ENCODE measurements at places on chromosomes 3 and 15.

GRCh38 chr3:196280689-196281440, 6.7 kb downstream of the PCYT1A start:
- no peak for DNase-seq

DNA sequence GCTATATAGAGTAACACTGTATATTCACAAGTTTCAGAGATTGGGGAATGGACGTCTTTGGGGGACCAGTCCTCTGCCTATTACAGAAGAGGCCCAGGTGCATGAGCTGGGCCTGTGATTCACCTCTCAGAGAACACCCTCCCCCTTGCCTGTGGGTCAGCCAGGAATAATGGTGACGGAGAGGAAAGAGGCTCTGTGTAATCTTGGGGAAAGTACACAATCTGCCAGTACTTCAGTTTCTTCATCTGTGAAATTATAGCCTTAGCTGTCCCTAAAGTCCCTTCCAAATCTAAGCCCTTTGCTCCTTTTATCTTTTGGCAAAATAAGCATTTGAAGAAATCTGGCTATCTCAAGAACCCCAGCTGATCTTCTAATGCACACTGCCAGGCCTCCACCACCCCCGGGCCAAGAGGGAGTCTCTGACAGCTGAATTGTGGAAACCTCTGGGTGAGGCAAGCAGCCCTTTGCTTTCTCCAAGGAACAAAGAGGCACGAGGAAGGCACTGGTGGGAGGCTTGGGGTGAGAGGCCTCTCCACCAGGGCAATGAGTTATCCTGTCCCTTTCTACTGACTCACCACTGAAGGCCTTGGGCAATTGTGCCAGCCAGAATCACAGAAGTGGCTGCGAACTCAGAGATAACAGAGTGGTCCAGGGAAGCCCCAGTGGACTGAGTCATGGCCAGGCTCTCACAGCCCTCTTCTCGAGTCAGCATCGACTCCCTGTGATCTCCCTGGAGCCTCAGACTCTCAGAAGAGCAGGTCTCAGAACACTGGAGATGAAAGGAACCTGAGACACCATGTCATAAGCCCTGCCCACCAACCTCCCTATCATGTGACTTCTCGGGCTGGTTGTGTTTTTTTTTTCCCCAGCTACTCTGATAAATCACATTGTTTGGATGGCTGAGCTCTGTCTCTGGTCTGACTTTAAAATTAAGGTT, 31.8 kb downstream of the CCNL1 start:
- DNase-seq: peak; percentile 41

DNA sequence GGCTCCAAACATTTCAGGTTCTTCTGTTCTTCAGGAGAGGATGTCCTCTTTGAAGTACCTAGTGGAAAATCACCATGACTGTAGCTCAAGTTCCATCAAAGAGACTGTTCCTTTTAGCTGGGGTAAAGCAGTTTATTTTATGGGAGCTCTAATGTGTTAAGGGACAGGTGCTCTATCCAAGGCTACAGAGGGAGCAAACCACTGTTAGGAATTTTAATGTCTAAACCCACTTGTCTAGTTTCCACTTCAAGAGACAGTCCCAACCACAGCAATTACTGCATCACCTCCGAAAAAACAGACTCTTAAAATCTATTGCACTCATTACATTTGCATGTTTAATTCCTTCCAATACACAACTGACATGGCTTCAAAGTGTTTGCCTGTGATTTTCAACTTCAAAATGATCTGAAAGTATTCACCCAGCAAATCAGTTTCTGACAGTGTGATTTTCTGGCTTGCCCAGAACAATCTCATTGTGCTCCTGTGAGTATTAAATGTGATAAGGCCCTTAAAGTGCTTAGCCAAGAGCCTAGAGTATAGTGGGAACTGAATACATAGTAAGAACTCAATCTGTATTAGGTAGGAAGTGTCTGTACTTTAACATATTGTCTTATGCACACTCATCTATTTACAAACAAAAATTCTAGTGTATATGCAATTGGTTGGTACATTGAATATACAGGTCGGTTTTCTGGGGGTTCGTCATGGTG, 266.5 kb upstream of the CCDC54 start:
- DNase-seq: no peak

GRCh38 chr15:88649286-88649733, 10.5 kb downstream of the ISG20 start:
- DNase-seq: no peak

DNA sequence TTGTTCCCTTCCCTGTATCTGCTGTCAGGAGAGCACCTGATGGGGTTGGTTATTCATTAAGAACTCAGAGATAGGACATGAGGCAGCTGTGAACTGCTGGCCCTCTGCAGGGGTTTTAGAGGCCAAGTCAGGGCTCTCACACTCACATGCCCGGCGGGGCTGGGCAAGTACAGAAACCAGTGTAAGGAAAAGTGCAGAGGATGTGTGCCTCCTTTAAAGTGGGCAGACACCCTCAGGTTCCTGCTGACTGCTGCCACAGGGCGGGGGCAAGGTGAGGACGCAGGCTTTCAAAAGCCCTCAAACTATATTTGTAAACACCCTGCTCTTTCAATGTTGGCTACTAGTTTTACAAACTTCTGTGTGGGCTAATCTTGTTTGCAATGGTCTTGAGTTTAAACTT, 22.4 kb downstream of the CXCR6 start:
- DNase-seq: no peak

DNA sequence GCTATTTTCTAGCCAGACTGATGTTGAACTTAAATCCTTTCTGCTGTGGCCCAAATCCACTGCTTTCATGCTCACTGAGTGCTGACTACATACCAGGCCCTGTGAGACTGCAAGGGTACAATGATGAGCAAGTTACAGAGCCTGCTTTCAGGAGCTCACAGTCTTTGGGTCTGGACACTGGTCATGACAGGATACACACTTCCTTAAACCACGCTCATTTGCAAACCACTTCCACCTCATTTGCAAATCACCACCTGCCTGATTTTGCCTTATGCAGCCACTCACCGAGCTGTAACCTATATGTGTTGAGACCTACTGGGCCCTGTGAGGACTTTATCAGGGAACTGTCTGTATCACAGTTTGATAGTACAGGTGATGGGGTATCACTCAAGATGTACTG, 50.2 kb upstream of the LRRC58 start:
- no peak for DNase-seq

DNA sequence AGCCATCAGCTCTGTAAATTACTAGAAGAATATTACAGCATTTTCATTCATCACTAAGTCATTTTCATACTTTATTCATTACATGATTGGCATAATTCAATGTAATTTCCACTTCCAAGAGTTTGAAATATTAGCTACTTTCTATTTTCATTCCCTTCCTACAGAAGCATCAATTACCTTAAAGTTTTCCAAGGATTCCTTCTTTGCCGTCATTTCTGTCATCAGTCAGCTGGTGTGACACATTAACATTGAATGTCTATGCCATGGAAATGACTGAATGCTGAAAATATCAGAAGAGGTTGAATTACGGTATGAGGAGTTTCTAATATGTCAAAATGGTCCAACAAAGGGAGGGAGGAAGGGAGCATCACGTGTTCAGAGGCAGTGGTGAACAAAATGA, 718.2 kb upstream of the GRM7 start:
- DNase-seq: no peak

DNA sequence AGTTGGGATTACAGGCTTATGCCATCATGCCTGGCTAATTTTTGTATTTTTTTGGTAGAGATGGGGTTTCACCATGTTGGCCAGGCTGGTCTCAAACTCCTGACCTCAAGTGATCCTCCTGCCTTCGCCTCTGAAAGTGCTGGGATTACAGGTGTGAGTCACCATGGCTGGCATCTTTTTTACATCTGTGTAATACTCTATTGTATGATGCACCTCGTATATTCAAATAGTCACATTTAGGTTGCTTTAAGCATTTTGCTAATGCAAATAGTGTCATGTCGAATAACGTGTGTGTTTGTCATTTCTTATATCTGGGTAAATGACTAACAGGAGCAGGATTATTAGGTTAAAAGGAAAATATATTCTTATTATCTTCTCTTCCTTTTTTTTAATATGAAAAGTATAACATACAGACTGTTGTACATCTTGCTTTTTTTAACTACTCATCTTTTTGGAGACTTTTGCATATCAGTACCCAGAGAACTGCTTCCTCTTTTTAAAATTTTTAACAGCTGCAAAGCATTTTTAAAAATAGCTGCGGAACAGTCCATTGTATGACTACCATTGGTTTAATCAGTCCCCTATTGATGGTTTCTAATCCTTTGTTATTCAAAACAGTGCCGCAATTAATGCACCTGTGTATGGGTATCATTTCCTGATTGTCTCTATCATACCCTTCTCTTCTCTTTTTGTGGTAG, 13.4 kb downstream of the SCAMP5 start:
- no peak for DNase-seq

DNA sequence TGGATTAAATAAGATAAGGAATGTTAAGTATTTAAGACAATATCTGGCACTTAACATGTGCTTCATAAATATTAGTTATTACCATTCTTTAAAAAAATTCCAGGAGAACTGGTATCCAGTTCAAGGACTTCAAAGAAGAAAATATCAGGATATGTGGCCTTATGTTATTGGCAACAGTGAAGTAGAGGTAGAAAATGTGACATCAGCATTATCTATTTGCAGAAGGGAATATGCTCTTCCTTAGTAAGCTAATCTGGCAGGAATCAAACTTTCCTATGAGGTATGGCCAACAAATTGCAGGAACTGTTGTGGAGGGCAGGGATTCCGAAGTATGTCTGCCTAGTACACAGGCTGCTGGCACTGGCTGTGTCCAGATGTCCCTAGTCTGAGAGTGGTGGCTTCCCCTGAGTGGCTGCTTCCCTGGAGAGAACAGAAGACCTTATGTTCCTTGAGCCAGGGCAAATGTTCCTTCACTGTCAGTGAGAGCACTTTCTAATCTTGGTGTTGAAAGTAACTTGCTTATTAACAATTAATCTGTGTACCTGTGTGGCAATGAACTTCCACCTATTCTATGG, 351.7 kb upstream of the THRB start:
- no peak for DNase-seq

DNA sequence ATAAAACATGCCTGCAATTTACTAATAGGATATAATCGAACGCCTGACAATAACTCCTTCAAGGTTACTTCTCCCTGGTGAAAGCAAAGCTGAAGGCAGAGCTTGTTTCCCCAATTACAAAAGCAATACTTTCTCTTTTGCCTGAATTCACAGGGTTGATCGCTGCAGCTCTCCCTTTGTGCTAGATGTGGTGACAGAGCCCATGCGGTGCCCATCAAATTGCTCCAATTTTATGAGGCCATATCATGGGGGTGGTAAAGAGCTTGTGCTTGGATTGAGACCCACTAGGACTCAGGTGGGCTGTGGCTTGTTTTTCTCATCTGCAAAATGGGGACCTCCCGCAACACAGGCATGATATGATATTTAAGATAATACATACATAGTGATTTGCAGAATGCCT, 143.4 kb downstream of the GREM1 start:
- DNase-seq: no peak

DNA sequence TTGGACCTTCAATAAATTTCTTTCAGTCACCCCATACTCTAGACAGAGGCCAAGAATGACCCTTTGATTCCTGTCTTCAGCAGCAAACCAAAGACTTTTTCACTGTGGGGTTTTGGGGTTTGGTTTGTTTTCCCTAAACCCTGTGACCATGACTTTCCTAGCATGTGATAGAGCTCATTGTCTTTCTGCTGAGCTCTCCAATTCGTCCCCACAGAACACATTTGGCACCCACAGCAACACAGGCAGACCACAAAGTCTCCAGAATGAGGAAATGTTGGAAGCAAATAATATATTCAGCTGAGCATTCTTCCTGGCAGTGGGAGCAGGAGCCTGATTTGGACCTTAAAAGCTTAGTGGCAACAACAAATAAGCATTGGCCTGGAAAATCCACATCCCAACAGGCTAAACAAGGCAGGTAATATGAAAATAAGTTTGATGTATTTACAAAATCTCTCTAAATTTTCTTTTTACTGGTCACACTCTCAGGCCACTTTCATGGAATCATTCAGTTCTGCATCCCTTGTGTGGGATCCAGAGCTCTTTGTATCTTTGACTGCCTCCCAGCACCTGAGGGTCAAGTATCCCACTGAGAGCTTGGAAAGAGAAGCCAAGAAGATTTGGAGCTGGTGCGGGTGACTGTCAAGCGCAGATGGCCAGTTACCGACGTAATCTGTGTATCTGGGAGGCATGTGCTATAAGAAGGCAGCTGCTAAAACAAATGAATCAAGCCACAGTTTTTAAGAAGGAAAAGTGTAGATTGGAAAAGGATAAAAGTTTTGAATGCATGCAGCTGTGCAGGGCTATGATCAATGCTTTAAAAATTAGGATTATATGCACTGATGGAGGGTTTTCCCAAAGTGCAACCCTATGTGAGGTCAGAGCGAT, 36.5 kb upstream of the CPB1 start:
- DNase-seq: no peak

DNA sequence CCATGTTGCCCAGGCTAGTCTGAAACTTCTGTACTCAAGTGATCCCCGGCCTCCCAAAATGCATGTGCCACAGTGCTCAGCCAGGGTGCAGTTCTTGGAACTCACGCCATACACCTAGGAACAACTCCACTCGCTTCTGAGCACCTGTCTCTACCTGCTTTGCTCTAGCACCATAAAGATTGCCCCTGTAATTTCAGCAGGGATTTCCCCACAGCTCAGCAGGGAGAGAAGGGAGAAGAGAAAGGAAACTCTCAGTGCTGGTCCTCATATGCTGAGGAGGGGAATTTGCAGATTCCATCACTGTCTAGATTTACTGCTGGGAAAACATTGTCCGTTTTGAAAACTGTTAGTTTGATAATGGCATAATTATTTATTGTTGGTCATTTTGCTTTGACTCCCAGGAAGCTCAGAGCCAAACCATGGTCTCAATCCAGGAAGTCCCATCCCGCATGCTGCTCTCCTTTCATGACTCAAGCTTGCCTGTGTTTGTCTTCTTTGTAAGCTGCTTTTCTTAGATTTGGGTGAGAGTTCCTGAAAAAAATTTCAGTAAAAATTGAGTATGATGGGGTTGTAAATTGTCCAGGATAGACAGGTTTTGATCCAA, 24.2 kb downstream of the TRIM71 start:
- DNase-seq: no peak

DNA sequence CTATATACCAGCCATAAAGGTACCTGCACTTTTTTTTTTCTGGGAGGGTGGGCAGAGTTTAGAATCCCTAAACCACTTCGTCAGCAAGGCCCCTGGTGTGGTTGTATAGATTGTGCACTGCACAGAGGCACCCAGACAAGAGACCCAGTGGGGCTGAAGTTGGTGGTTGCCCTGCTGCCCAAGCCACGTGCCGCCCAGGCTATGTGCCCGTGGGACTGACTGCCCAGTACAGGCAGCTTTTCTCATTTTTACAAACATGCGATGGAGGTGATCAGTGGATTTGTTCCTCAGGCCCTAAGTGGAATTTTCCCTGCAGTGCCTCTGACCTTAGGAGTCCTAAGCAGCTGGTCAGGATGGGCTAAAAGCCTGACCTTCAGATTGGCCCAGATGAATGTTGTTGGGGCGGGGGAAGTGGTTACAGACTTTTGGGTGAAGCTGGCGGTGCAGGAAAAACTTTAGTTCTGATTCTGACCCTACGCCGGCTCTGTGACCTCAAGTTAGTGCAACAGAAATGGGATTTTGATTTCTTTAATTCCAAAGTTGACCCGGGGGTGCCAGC, 34.9 kb upstream of the LIMD1 start:
- no peak for DNase-seq

Data from thoracic aorta (tissue), 2 donors.